ENCODE measurements at places on chromosomes 7 and 10.

GRCh38 chr7:135575296-135575695 is 17.6 kb downstream of the NUP205 start:
- no peak for DNase-seq

GRCh38 chr7:74012842-74013249 is 15.1 kb upstream of the ELN start:
- peak; percentile 45 for DNase-seq

GRCh38 chr10:79404231-79404609 is 41.2 kb downstream of the ZCCHC24 start:
- peak; percentile 68 for DNase-seq

- no peak for DNase-seq
These were observed 179.0 kb downstream of the DIP2C start for GRCh38 chr10:510415-510881.

DNA sequence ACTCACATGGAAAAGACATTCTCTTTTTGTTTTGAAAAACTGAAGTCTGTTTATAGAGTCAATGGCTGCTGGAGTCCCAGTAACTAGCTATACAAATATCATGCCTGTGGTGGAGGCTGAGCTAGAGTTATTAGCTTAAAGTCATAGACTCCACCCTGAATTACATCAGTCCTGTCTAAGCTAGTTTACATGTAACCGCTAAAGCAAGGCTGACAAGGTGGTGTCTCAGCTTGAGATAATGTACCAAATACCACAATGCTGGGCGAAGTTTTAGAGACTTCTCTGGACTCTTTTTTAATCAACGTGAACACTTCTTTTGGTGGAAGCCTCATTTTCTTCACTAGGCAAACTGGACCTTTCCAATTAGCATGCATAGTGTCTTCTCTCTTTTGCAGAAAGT is 219.4 kb downstream of the ANK3 start:
- no peak for DNase-seq

- no peak for DNase-seq
These were observed 3.2 kb downstream of the PSMG3 start for GRCh38 chr7:1566687-1567048.

GRCh38 chr10:15485684-15486316 is 114.7 kb upstream of the FAM171A1 start:
- DNase-seq = peak; percentile 7

DNA sequence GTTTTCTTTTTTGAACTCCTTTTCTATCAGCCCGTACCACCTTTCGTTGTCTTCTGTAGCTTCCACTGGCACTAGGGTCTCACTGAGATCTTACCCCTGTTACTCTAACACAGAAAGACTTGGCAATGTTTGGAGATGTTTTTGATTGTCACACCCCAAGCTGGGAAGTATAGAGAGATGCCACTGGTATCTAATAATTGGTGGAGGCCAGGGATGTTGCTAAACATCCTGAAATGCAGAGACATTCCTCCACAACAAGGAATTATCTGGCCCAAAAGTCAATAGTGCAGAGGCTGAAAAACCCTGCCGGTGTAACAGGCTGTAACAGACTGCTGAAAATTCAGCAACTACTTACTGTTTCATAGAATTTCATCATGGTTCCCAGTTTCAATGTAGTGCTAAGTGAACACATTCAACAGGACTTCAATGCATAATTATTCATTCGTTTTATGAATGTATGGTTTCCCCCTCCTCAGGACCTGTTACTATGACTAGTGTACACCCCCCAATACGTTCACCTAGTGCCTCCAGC is 115.9 kb downstream of the TRIM24 start:
- DNase-seq = no peak

- DNase-seq = peak; percentile 48
These were observed at the start of gene TMEM140 for GRCh38 chr7:135147899-135148721. TMEM140 (plus strand) TSS chr7:135148072; CDS start chr7:135164442, 16,370 bp downstream.

DNA sequence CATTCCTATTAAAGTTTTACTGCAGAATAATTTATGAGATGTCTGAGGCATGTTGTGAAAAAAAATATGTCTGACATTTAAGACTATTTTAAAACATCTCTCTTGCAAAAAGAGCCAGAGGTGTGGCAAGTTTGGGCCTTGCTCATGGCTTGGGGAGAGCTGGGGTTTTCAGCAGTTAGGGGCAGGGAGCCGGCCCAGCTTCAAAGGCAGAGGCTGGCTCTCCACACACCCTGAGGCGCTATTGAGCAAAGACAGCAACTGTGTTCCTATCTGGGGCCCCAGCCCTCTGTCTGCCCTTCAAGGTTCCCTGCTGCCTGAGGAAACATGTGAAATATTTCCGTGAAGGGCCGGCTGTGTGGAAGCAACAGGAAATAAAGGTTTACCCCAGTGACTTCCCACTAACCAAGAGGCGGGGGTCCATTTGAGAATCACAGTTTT is 94.0 kb downstream of the SORBS1 start:
- no peak for DNase-seq

DNA sequence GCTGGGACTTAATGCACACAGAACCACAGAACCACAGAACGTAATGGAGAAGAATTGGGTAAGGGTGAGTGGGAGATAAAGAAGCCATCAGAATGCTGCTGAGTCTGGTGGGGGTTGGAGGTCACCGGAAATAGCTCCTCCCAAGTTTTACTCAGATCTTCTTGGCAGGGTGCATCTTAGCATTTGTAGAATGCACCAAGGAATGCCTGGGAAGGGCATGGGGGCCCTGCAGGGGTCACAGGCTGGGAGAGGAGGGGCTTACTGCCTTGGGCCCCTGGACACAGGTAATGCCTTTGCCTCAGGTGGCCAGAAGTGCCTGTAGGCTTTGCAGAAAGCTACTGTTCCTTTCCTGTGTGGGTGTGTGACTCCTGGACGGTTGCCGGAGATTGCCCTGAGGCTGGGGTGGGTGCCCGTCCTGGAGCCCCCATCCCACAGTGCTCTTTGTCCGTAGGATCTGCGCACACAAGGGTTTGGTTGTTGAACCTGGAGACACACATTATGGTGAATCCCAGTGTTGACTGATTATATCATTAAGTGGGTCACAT is 55.1 kb downstream of the MGMT start:
- no peak for DNase-seq

Data from HFFc6 (cell line).